Coronary artery (tissue), 2 donors: ENCODE measurements at places on chromosomes 7 and 10.
A peak's percentile ranks its signal among the peaks of the same experiment; 100 is the strongest.

- peak; percentile 87 for DNase-seq
Observed at GRCh38 chr7:151875942-151876898, 695 bp downstream of the PRKAG2 start.

GRCh38 chr7:146503844-146504243 is 387.2 kb downstream of the CNTNAP2 start:
- no peak for DNase-seq

DNA sequence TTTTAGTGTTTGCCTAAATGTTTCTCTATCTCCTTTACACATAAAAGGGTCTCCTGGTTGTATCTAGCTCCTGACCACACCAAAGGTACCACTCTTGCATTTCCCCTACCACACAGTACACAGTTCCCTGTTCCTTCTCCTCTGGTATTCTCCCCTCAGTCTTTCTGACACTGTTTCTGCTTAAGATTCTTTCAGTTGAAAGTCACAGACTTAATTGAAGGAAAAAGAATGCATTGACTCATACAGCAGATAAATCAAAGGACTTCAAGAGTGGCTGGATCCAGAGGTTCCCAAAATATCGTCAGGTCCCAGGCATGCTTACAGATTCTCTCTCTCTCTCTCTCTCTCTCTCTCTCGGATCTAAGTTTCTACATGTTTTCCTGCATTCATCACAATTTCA is 185.6 kb upstream of the LRGUK start:
- DNase-seq: no peak

DNA sequence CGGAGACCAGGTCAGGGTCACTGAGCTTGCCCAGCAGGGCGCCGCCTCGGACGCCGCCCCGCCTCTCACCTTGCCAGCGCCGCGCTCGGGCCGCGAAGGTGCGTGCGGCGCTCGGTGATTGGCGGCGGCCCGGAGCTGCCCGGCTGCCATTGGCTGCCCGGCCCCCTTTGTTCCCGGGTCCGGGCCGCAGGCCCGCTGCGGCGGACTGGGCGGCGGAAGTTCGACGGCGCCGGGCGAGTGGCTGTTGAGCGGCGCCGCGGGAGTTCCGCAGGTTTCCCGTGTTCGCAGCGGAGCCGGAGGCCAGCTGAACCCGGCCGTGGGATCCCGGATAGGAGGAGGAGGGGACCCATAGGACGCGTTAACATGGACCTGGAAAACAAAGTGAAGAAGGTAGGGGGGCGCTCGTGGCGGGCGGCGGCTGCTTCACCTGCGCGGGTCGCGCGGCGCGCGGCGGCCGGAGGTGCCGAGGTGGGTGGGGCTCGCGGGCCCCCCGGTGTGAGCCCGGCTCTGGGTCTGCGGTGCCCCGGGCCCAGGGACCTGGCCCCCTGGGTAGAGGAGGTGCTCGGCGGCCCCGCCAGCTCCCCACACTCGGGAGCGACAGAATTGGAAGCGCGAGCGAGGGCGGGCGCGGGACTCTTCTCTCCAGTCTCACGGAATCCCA is at the start of gene TES:
Gene TES (plus strand): TSS at position 195 of the 661 bp plus-strand sequence. CDS start 169 bp downstream, at position 364.
- no peak for DNase-seq

DNA sequence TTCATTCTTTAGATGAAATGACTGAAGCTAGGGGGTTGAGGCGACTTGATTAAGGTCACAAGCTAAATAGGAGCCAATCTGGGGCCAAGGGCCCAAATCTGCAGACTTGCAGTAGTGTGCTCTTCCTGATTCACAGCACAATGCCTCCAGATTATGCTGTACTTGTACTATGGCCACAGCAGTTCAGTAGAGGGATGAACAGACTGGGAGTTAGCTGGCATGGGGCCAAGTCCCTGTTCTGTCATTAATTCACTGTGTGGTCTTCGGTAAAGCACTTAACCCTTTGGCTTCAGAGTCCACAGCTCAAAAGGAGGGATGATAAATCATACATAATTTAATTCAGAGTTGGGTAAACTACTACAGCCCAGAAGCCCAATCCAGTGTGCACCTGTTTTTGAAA is 196.8 kb downstream of the XPNPEP1 start:
- no peak for DNase-seq

GRCh38 chr7:91434836-91435235 is 170.6 kb downstream of the FZD1 start:
- DNase-seq: no peak

DNA sequence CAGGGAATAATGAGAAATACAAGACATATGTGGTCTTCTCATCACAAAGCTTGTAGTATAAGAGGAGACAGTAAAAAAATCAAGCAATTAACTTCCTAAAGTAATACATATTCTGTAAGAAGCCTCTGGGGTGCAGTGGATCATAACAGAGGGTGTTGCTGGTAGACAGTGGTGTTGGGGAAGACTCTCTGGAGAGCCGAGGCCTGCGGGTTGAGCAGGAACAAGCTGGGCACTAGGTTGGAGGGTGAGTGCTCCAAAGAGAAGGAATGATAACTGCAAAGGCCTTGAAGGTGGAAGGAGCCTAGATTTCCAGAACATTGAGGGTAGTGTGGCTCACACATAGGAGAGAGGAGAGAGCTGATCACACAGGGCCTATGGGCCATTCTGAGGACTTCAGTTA is 1.5 kb downstream of the GIMAP4 start:
- DNase-seq: no peak

- no peak for DNase-seq
Observed at GRCh38 chr7:151813997-151814396, 62.9 kb downstream of the PRKAG2 start.

DNA sequence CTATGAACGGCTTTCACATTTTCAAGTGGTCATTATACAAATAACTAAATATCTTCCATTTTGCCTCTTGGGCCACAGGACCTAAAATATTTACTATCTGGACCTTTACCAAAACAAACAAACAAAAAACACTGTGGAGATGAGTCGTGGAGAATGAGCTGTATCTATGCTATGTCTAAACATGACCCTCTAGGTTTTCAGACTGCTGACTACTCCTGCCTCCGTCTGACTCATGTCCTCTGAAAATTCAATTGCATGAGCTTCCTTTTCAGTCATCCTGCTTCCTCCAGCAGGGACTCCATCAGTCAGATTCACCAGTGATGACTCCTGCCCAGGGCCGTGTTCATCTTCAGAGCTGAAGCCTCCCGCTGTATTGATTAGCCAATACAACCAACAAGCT is 96.8 kb downstream of the COL28A1 start:
- DNase-seq: no peak

DNA sequence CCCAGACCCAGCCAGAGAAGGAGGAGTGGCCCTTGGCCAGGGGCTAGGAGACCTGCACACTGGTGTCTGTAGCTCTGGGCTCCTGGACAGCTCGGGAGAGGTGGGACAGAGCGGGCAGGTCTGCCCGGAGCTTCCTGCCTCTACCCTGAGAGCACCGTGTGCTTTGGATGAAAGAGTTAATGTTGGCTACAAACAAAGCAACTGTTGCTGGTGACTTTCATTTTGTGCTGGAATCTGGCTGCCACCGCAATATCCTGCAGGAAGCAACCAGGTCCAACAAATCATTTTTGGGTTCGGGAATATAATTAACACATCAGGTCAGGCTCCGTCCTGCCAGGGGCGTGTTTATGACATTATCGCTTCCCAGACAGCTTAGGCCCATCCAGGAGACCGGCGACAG is 441.8 kb upstream of the MKI67 start:
- DNase-seq: no peak

- DNase-seq: no peak
Observed at GRCh38 chr7:6460303-6460702, 12.5 kb upstream of the DAGLB start.

DNA sequence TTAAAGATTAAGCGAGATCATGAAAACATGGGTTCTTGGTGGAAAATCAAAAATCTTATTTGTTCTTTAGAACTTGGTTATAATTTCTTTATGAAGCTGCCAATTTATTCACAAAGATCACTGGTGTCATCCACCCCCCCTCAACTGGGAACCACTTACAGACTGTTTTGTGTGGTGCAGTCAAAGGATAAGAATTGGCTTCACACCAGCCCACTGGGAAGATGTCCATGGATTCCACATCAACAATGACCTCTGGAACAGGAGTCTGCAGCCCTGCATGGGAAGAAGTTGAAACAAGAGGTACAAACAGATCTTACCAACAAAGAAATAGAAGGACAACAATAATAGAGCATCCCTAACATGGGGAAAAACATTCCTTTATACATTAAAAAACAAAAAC is 205.2 kb downstream of the SFMBT2 start:
- DNase-seq: no peak

- DNase-seq: no peak
Observed at GRCh38 chr7:134639061-134639460, 7.6 kb upstream of the BPGM start.

GRCh38 chr10:51082857-51083256 is 8.6 kb downstream of the PRKG1 start:
- no peak for DNase-seq

DNA sequence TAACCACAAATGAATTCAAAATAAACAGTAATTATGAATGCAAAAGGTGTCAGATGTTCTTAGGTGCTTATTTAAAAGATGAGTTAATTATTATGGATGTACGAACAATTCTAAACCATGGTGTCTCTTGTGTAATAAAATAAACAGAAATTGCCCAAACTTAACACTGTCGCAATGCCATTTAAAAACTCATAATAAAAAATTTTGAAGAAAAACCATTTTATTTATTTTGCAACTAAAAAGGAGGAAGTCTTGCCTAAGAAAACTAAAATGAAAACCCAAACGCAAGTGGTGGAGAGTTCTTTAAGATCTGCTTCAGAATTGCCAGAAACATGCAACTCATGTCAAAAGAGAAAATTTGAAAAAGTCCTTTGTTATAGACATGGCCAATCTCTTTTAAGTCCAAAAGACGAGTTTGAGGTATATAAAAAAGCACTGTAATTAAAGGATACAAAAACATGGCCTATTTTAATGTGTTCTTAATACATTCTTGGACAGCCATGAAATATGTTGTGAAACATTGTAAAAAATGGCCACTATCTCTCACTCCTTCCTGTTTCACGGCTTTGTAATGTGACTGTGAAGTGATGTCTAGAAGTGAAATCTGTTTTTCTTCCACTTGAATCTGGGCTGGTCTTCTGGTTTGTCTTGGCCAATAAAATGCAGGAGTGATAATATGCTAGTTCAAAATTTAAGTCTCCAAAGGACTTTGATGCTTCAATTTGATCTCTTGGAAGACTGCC is 322.9 kb downstream of the PRPF18 start:
- no peak for DNase-seq

DNA sequence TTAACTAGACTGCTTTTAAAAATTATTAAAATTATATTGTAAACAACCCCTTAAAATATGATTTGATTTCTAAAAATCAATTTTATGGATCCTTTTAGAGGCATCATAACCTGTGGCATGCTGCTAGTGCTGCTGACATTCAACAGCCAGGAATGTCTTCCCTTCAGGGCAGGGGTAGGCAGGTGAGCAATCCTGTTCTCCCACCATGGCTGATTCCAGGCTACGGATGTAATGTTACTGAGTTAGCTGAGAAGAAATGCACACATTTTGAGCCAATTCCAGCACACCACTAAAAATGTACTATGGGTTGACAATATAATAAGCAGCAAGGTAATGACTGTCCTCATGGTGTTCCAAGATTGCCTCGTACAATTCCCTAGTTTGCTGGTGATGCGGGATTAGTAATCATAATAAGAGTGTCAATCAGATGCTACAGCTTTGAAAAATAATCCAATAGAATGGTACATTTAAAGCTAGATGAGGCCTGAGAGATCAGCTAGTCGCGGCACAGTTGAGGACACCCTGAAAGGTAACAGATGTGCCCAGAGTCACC is 108.7 kb upstream of the PRR15 start:
- DNase-seq: no peak

DNA sequence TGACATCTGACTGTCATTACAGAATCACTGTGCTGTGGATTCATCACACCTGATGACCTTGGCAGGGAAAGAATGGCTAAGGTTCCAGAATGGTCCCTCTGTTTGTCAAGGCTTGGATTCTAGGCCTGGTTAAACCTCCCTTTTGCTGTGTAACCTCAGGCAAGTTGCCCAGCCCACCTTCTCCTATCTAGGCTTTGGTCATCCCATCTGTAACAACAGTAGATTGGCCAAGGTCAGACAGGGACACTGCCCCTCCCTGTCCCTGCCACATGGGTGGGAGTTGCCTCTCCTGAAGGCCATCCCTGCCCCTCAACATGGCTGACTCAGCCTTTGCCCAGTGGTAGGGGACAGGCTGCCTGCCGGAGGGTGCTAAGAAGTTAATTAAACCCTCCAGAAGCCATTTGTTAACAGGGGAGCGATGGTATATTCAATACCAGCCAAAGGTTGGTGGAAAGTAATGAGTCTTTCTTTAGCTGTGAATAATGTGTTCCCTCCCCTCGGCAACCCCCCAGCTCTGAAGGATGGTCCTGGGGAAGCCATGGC is 149.8 kb upstream of the PCBD1 start:
- DNase-seq: no peak

DNA sequence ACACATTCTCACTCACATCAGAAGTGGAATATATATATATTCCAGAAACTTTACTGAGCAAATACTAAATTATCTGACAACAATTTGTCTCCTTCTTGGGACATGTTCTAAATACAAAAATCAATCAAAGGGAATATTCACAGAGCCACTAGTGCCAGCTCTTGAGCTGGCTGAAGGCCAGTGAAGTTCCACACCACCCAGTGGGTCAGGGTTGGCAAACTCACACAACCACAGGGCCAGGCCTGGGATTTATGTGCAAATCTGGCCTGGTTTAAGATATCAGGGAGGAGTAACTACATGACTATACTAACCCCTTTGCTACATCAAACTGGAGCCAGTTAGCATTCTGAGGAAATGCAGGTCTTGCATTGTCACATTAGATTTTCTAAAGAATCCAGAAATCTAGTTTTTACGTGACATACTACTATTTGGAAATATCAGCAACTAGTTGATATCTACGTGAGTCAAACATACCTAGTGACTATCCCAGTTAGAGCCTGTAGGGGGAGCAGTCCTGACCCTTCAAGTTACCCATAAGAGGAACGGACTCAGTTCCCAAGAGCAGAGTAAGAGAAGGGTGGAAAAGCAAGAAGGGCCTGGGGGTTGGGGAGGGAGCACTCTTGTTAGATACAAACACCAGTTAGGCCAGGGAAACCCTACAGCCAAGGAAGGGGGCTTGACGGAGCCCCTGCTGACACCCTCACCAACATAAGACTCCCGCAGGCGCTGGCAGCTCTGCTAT is 600.4 kb downstream of the KCNMA1 start:
- DNase-seq: no peak

DNA sequence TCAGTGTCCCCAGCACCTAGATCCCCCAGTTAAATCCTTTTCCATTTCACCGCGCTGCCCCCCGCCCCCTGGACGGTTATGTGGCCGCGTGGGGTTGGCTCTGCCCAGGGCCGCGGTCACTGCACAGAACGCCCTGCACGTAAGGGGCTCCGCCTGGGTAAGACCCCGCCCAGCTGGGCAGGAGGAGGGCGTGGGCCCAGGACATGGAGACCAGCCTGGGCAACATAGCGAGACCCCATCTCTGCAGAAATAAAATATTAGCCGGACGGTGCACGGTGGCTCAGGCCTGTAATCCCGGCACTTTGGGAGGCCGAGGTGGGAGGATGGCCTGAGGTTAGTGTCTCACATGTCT is 650 bp upstream of the ZFAND2A start:
- no peak for DNase-seq
